Activated CD4-positive, alpha-beta T cell treated with anti-CD3 and anti-CD28 coated beads, Interleukin-2, amount 50 U/mL, for 48 hours (primary cell): ENCODE measurements at places on chromosomes 13 and 19.

GRCh38 chr19:34844277-34844676, 71.3 kb upstream of the ZNF599 start:
- no peak for DNase-seq

DNA sequence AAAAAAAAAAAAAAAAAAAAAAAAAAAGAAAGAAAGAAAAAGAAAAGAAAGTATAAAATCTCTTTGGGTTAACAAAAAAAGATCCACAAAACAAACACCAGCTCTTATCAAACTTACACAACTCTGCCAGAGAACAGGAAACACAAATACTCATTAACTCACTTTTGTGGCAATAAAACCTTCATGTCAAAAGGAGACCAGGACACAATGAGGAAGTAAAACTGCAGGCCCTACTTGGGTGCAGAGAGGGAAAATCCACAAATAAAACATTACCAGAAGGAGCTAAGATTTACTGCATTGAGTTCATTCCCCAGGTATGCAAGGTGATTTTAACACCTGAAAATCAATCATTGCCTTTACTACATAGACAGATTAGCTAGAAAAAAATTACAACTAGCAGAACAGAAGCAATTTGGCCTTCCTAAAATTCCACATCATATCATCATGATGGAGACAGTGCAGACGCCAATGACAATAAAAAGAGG, 9.6 kb upstream of the CEACAM5 start:
- no peak for DNase-seq

GRCh38 chr19:38850976-38851621, 1.3 kb upstream of the HNRNPL start:
- DNase-seq = no peak

- DNase-seq = no peak
Measured at GRCh38 chr19:39846678-39847486, 703 bp upstream of the FBL start.

DNA sequence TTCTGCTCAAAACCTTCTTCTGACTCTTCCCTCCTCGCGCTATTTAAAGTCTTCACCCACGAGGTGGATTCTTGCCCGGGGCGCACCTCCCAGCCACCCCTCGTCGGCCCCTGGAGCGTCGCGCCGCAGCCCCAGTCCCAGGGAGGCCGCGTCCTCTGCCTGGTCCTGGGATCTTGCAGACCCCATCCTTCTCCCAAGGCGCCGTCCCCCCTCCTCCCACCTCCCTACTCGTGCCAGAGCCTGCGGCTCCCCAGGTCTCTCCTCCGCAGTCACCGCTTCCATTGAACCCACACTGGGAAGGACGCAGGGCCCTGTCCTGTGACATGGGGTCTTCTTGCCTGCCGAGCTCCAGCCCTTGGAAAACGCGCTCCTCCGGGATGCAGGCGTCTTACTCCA, 486 bp downstream of the ZNF808 start:
- DNase-seq = no peak

- DNase-seq = no peak
Measured at GRCh38 chr19:4584670-4585460, 25.4 kb upstream of the SEMA6B start.

- DNase-seq = no peak
Measured at GRCh38 chr13:75554981-75555380, 5.4 kb downstream of the UCHL3 start.

DNA sequence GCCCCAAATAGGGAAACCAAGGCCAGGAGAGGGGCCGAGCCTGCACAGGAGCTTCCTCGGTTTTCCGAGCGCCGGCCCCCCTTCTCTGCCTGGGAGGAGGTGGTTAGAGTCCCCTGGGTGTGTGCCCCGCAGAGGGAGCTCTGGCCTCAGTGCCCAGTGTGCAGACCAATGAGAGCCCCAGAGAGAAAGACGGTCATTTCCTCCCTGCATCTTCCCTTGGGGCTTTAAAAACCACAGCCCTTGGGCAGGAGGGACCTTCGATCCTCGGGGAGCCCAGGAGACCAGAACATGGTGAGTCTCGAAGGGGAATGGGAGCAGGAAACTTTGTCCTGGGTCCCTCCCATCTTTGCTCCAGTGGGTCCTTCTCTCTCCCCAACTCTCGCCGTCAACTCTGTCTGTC, at the start of gene C5AR1:
Gene C5AR1, plus strand, starts transcription at position 254 of the 400 bp plus-strand sequence. Its CDS starts 35 bp downstream, at position 289.
- DNase-seq = no peak

- DNase-seq = peak; percentile 66
Measured at GRCh38 chr13:52127783-52128702, 830 bp downstream of the NEK5 start.

DNA sequence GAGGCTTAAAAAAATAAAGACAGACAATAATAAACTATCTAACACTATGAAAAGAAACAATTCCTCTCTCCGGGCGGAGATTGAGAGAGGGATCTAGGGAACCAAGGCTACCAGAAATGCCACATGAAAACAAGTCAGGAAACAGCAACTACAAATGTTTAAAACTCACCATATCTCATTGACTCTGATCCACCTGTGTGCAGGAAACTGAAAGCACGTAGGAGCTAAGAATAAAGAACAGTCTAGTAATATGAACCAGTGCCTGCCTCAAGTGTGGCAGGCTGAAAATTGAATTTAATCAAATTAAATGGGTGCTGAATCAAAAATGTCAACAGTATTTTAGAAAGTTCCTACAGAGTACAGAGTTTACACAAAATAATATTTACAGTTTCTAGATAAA, 1701.0 kb downstream of the SLITRK5 start:
- no peak for DNase-seq

DNA sequence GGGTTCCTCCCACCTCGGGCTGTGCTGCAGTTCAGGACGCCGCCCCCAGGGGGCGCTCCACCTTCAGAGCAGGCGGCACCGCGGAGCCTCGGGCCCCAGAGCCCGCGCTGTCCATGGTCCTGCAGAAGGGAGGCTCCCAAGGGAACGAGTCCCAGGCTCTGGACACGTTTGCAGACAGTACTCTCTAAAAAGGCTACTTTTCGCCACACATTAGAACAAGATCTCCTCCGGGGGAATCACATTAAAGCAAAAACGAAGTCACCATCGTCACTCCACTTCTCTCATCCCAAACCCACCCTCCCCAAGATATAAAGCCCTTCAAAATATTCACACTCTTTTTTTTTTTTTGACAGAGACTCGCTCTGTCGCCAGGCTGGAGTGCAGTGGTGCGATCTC, 4.6 kb upstream of the SIGLEC10 start:
- DNase-seq = peak; percentile 96

- no peak for DNase-seq
Measured at GRCh38 chr19:50273821-50274220, 55.4 kb downstream of the KCNC3 start.

DNA sequence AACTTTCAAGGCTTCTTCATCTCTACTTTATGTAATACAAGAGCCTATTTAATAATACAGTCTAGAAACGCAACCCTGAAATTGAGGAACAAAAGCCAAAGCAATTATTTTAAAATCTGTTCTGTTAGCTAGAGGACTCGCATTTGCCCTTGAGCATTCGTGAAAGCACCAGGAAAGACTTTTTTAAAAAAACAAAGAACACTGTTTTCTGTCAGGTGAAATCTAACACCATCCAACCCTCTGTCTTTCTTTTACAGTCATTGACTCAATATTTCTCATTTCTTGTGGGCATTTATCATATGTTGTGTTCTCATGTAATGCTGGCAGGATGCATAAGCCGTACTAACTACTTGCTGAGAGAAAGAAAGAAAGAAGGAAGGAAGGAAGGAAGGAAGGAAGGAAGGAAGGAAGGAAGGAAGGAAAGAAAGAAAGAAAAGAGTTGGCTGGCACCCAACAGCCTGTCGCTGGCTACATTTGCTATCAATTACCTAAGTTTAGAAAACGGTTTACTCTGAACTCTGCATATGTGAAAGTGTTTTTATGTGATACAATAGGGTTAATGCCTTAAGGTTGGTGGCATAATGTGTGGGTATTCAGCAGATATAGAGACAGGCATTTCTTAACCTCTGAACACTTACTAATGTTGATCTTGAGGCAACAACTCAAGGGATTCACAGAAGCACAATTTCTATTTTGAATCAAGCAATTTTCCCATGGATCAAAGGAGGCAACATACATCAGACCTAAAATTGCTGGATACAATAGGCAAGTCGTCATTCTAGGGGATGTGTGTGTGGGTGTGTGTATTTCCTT, 445.4 kb downstream of the DCT start:
- no peak for DNase-seq

GRCh38 chr19:18587561-18587960, 1.0 kb upstream of the REX1BD start:
- DNase-seq = no peak

- no peak for DNase-seq
Measured at GRCh38 chr19:36120984-36121358, 5.7 kb downstream of the TBCB start.

GRCh38 chr19:50669302-50670101, 20.3 kb downstream of the C19orf81 start:
- DNase-seq = peak; percentile 53

- no peak for DNase-seq
Measured at GRCh38 chr13:98461486-98462240, 115.2 kb downstream of the STK24 start.

- DNase-seq = no peak
Measured at GRCh38 chr13:52944697-52945096, 83.9 kb upstream of the OLFM4 start.

DNA sequence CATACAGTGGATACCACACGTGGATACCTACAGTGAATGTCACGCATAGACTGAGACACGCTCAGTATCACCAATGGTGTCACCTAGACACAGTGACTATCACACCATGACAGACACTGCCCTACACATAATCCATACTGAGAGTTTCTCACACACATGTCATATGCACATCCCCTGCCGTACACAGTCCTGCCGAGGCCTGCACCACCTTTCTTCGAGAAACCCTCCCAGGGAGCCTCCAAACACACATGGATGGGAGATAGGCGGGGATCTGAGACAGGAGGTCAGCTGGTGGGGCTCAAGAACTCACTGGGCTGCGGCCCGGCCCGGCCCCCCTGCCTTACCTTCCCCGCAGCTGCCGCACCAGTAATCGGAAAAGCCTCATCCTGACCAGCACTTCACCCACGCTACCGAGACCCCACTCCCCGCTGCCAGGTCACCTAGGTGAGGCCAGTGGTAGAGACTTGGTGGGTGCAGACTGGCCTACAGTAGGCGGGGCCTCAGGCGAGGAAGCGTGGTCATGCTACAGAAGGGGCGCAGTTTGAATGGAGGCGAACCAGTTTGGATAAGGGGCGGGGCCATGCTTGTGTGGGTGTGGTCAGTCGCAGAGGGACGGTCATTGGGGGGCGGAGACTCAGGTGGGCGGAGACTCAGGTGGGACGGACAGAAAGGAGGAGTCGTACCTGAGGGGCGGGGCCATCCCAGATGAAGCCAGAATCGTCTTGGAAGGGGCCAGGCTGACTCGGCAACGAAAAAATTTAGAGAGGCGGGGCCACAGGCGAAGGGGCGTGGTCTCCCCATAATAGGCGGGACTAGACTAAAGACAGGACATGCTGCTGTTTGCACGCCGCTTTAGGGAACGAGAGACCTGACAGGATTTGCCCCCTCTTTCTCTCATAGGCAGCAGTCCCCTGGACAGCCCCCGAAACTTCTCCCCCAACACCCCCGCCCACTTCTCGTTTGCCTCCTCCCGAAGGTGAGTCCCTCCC, 2.1 kb downstream of the MAST1 start:
- peak; percentile 73 for DNase-seq

DNA sequence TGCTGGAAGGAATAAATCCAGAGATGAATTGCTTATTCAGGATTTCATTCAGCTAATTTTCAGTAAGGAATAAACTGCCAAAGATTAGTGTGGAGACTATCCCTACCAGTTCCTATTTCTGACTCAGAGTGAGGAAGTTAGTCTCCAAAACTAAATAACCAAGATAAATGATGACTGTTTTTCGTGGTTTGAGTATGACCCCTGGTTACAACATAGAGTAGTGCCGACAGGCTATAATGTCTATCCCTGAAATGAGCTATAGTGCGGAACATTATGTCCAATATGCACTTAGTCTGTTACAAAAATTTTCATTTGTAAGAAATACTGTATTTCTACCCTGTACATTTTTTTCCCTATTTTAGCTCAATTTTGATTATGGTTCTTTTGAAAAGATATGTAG, 51.4 kb downstream of the NBEA start:
- no peak for DNase-seq

- no peak for DNase-seq
Measured at GRCh38 chr19:58557221-58558065, 968 bp downstream of the UBE2M start.
